ENCODE measurements at places on chromosomes 4 and X. TPM values are rescaled to one million over a fixed set of nuclear protein-coding genes. Genes with fewer than 3 reads are reported as not detected.

GRCh38 chr4:39719804-39720580, 22.1 kb downstream of the UBE2K start:
- no peaks in the 10 kb centered on the region for H3K27me3 ChIP-seq
- no peak overlapping the region for H3K4me3 ChIP-seq
- peak overlapping the region; percentile 38 for H3K27ac ChIP-seq
- no peak for DNase-seq
- H3K4me1 ChIP-seq = peaks cover 35% of the 10 kb centered on the region

DNA sequence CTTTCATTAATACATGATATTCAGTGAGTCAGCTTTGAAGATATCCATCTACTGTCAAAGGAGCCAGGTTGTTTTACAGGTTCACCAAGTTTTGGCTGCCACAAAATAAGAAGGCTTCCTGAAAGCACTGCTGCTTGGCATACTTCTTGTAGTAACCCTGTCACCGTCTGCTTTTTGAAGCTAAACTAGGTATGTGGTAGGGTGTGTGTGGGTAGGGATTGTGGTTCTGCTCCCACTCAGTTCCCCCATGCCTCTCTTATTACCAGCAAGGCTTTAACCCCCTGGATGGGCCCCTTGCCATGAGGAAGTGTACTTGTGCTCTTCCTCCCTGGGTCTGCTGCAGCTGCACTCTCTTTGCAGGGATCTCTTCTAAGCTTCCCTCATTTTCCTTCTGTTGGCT, 191.2 kb downstream of the BANK1 start:
- peaks cover 8% of the 10 kb centered on the region for H3K4me1 ChIP-seq
- no peaks in the 10 kb centered on the region for H3K36me3 ChIP-seq
- no peak overlapping the region for H3K4me3 ChIP-seq
- no peaks in the 10 kb centered on the region for H3K27me3 ChIP-seq
- H3K27ac ChIP-seq = no peak overlapping the region
- DNase-seq = no peak

GRCh38 chr4:171813526-171814250, 484 bp downstream of the GALNTL6 start:
- H3K4me3 ChIP-seq = peak overlapping the region; percentile 81
- no peak overlapping the region for H3K27ac ChIP-seq
- H3K36me3 ChIP-seq = no peaks in the 10 kb centered on the region
- DNase-seq = no peak

The PITX2 gene
- total RNA-seq = not detected

DNA sequence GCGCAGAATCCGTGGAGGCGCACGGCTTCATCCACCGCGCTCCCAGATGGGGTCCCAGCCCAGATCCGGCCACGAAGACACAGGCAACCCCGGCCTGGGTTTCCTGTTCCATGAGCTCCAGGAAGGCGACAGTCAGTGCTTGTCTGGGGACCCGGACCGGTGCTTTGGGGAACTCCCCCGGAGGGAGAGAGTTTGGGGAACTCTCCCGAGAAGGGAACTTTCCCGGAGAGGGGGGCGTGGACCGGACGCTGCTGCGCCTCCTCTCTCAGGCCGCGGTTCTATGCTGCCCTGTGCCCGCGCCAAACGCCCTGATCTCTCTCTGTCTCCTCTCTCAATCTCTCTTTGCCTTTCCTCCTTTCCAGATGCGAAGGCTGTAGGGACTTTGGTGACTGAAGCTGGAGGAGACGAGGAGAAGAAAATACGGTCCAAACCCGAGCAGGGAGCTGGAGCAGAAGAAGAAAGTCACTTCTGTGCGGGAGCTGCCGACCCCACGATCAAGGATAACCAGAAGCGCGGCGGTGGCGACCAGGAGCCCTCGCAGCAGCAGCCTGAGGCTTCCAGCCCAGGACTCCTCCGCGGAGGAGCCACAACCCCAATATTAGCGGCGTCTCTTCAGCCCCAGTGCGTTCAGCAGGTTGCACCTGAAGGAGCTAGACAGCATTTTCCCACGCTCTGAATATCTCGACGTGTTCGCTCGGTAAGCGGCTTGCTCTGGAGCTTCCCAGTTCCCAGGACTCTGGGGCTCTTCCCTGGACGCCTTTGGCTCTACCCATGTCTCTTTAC, 47.6 kb upstream of the NKAP start:
- peaks cover 74% of the 10 kb centered on the region for H3K27me3 ChIP-seq
- no peak overlapping the region for H3K27ac ChIP-seq
- DNase-seq = peak; percentile 81
- H3K36me3 ChIP-seq = no peaks in the 10 kb centered on the region
- peak overlapping the region; percentile 69 for H3K4me3 ChIP-seq

DNA sequence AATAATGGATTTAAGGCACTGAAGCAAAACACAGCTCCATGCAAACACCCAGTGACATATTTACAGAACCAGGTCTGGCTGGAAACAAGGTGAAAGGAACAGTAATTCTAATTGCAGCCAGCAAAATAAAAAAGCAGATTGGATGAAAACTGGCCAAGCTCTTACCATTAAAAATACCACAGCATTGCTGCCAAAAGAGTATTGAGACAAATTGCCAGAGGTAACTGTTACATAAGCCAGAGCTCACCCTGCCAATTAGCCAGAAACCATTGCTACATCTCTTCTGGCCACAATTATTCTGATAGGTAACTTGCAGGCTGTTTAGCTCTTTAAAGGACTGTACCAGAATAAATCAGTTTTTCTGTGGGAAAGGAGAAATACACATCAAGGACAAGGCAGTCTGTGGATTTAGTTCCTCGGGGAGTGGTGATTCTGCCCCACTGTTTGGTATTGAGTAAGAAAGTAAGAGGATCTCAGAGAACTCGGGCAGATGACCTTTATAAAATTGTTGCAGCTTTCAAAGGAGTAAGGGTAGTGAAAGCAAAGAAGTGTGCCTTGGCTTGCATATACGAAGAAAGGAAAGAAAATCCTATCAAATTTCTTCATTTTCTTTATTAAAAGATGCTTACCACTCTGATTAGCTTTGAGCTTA, 369.5 kb downstream of the PPP3CA start:
- H3K27ac ChIP-seq = no peak overlapping the region
- no peak for DNase-seq
- no peaks in the 10 kb centered on the region for H3K36me3 ChIP-seq

The FRMPD4 gene
- total RNA-seq = 1.6 TPM

GRCh38 chrX:23810279-23810678, 27.3 kb downstream of the SAT1 start:
- H3K27me3 ChIP-seq = no peaks in the 10 kb centered on the region
- H3K27ac ChIP-seq = no peak overlapping the region
- no peak for DNase-seq

GRCh38 chr4:110224142-110224541, 25.7 kb upstream of the ELOVL6 start:
- no peak overlapping the region for H3K27ac ChIP-seq
- peaks cover 12% of the 10 kb centered on the region for H3K27me3 ChIP-seq
- DNase-seq = no peak
- no peaks in the 10 kb centered on the region for H3K4me1 ChIP-seq
- no peak overlapping the region for H3K4me3 ChIP-seq

The ALB gene
- total RNA-seq = not detected

GRCh38 chrX:124239911-124240310, 92.5 kb upstream of the TEX13D start:
- no peak overlapping the region for H3K27ac ChIP-seq
- H3K36me3 ChIP-seq = no peaks in the 10 kb centered on the region
- H3K27me3 ChIP-seq = peaks cover 2% of the 10 kb centered on the region
- peaks cover 2% of the 10 kb centered on the region for H3K4me1 ChIP-seq

GRCh38 chrX:47941423-47941822, 62.4 kb downstream of the ZNF182 start:
- H3K27ac ChIP-seq = no peak overlapping the region
- H3K4me1 ChIP-seq = no peaks in the 10 kb centered on the region

DNA sequence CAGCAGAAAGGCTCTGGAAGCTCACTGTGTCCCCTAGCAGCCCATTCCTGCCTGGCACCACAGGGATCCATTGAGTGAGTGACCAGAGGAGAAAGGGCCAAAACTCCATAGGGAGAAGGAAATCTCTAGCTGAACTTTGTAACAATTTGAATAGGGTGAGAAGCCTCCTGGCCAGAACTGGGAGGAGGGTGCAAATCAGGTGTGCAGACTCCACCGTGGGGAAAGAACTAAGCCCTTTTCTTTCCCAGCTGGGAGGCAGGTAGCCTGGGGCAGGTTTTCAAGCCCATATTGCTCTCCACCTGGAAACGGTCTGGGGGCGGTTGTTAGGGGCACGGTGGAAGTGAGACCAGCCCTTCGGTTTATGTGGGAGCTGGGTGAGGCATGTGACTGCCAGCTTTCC, 227.2 kb downstream of the SNCA start:
- H3K27me3 ChIP-seq = peaks cover 16% of the 10 kb centered on the region
- no peaks in the 10 kb centered on the region for H3K4me1 ChIP-seq
- no peak overlapping the region for H3K27ac ChIP-seq
- H3K4me3 ChIP-seq = no peak overlapping the region
- no peaks in the 10 kb centered on the region for H3K36me3 ChIP-seq

- H3K4me1 ChIP-seq = peaks cover 20% of the 10 kb centered on the region
- no peaks in the 10 kb centered on the region for H3K27me3 ChIP-seq
- no peak overlapping the region for H3K27ac ChIP-seq
Measured at GRCh38 chr4:54367059-54367458, 138.0 kb downstream of the PDGFRA start.

DNA sequence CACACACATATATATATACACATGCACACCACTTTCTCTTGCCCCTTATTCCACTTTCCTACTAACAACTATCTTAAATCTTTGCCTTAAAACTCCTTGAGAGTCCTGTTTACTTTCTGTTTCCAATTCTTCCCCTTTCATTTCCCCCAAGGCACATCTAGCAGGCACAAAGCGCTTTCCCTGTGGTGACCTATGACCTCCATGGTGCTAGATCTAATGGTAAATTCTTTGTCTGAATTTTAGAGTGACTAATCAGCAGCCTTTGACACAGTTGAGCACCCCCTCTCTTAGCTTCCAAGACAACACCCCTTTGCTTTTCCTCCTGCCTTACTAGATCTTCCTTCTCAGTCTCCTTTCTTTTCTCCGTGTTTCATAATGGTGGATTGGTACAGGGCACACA, 236.4 kb upstream of the TTC29 start:
- peaks cover 23% of the 10 kb centered on the region for H3K4me1 ChIP-seq
- H3K36me3 ChIP-seq = peaks cover 15% of the 10 kb centered on the region
- DNase-seq = no peak

- no peak overlapping the region for H3K27ac ChIP-seq
- peaks cover 47% of the 10 kb centered on the region for H3K27me3 ChIP-seq
- no peaks in the 10 kb centered on the region for H3K4me1 ChIP-seq
- no peak overlapping the region for H3K4me3 ChIP-seq
Measured at GRCh38 chr4:40480291-40480690, 145.2 kb downstream of the CHRNA9 start.

GRCh38 chrX:111568354-111568753, 56.9 kb downstream of the SERTM2 start:
- H3K27me3 ChIP-seq = no peaks in the 10 kb centered on the region
- DNase-seq = no peak
- no peaks in the 10 kb centered on the region for H3K4me1 ChIP-seq

The RAB33A gene
- total RNA-seq = 3.6 TPM

The SCML1 gene
- total RNA-seq = 8.2 TPM

DNA sequence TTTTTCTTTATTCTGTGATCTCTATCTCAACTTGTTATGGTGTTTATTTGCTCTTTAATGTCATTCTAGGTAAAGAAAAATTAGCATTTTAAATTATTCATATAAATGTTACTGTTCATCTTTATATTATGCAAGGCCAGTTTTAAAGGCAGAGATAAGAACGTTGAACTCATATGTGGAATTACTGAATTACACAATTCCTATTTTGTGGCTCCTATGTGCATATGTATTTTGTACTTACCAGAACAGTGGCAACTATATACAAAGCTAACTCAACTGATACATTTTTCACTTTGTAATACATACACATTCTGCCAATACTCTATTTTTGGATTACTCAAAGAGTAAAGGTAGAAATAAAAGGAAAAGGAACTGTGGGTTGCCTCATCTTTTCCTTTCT, 533.2 kb upstream of the NR3C2 start:
- no peak overlapping the region for H3K4me3 ChIP-seq
- H3K27ac ChIP-seq = no peak overlapping the region
- DNase-seq = no peak
- H3K4me1 ChIP-seq = no peaks in the 10 kb centered on the region
- H3K27me3 ChIP-seq = no peaks in the 10 kb centered on the region
- H3K36me3 ChIP-seq = no peaks in the 10 kb centered on the region

The TBX22 gene
- total RNA-seq = not detected

GRCh38 chrX:107610667-107611066, 17.6 kb upstream of the PRPS1 start:
- no peaks in the 10 kb centered on the region for H3K27me3 ChIP-seq
- no peak overlapping the region for H3K4me3 ChIP-seq
- DNase-seq = no peak
- no peaks in the 10 kb centered on the region for H3K36me3 ChIP-seq
- no peak overlapping the region for H3K27ac ChIP-seq

Data from osteocyte (in vitro differentiated cells).